Urinary bladder (tissue), 4 donors: ENCODE measurements at places on chromosomes 1 and 21. TPM values are rescaled to one million over a fixed set of nuclear protein-coding genes. Genes with fewer than 3 reads are reported as not detected.
A peak's percentile ranks its signal among the peaks of the same experiment; 100 is the strongest.

GRCh38 chr1:9321986-9322660 lies 29.4 kb downstream of the SPSB1 start:
- DNase-seq: no peak

DNA sequence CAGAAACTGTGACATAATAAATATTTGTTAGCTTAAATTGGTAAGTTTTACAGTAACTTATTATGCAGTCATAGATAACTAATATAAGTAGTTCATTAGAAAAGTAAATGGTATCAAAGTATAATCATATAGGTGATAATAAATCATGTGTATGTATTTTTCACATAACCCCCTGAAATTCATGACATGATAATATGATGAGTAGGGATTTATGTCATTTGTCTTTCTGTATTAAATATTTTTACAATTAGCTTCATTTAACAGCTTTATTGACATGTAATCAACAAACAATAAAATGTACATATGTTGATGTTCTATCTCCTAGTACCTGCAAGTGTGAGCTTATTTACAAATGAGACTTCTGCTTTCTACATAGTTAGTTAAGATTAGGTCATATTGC lies 9.8 kb upstream of the FCGR2A start:
- DNase-seq: no peak

- no peak for DNase-seq
Observed at GRCh38 chr1:174039027-174039426, 16.9 kb upstream of the RC3H1 start.

DNA sequence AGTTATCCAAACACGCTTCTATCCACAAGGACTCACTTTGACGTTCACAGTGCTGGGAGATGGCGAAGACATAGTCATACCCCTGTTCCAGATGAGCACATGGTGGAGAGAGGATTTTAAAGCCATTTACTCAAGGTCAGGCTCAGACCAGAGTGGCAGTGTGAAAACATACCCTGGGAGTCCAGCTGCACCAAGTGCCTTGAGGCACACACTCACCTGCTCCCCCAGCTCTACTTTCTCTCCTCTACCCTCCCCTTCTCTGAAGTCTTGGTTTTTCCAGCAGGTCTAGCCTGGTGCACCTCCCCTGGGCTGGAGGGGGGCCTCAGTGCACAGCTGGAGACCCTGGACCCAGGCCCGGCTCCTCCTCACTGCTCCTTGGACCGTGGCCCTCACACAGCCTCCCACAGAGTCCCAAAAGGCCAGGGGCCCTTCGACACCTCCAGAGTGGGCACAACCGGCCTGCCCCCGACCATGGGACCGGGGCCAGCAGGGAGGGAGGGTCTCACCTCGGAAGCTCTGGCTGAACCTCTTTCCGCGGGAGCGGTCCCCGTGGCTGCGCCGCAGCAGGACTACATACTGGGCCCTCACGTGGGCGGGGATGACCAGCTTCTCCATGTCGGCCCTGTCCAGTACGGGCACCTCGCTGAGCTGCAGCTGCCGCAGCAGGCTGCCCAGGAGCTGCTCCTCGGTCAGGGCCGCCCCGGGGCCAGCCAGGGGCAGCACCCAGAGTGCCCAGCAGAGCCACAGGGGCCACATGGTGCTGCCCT lies 452 bp downstream of the LEFTY2 start:
- no peak for DNase-seq

- DNase-seq: no peak
Observed at GRCh38 chr21:26195708-26196107, 25.1 kb upstream of the APP start.

- no peak for DNase-seq
Observed at GRCh38 chr1:158179301-158180041, 1.2 kb upstream of the CD1D start.

DNA sequence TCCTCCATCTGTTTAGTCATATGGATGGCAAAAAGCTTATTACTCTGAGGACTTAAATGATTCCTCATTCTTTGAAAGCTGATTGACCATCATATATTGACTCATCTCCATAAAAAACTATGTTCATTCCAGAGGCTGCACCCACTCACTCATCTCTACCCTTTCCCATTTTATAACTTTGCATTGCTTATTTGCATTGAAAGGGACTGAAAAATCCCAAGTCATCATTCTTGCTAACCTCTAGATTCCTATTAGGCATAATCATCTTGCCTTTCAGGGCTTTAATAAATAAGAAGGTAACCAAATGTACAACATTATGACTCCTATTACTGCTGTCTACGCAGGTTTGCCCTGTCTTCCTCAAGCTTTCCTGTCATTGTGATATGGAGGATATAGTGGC lies 1180.3 kb upstream of the B3GALT2 start:
- DNase-seq: no peak

DNA sequence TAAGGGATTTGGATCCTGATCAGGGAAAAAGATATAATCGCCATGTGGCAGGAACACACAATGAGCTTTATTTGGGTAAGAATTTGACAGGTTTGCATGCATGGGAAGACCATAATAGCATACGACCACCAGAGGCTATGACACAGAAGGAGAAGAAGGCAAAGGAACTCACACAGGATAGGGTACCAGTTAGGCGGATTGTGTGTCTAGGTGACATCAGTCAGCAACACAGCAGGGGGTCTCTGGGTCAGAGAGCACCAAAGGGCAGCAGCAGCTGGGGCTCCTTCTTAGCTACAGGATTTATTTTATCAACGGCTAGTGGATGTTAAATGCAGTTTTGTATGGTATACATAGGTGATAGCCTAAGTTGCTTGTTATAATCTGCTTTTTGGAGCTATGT lies 551.3 kb downstream of the KCNT2 start:
- no peak for DNase-seq

- DNase-seq: no peak
Observed at GRCh38 chr1:182713492-182713891, 29.1 kb upstream of the RGS8 start.

DNA sequence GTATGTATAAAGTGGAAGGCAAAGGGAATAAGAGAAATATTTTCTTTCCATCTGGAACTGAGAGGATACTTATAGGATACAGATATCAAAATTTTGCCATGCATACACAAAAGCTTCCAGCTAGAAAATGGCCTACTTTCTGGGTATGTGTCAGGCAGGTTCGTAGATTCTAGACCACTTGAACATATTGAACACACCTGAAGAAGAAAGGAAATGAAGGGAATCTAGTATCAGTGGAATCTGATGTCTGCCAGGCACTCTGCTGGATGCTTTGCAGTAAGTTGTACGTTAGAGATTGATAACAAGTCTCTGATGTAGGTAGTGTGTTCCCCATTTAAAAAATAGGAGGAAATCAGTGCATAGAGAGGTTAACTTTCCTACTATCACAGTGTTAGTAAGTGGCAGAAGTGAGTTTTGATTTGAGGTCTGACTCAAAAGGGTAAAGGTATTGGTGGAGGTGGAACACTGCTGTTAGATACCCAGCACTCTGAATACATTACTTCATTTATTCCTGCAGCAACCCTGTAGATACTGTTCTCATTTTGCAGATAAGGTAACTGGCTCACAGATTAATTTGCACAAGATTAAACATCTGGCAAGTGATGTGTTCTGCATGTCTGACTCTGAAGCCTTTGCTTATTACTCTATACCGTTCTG lies 3.0 kb downstream of the CAMSAP2 start:
- no peak for DNase-seq

DNA sequence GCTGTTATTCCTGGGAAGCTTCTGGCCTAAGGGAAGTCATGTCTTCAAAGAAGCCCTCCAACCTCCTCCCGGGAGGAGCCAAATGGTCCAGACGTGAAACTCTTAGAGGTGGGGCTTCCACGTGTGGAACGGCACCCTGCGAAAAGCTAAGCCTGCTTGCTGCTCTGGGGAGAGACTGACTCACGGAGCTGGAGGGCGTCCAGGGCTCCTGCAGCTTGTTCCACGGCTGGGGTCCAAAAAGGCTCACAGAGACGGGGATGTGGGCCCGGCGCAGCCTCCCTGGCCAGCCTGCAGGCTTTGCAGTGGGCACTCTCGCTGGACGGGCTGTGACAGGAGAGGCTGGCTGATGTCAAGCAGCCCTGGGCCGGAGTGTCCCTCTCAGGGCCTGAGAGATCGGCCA lies 105.1 kb downstream of the COLGALT2 start:
- DNase-seq: peak; percentile 40

- DNase-seq: no peak
Observed at GRCh38 chr21:42469272-42469671, 26.8 kb downstream of the RSPH1 start.

GRCh38 chr1:28097100-28097472 lies 8.7 kb upstream of the EYA3 start:
- no peak for DNase-seq

Gene SLC30A10
- polyA plus RNA-seq: not detected

Gene TEKT2
- polyA plus RNA-seq: 0.13 TPM

Gene ESPN
- polyA plus RNA-seq: 0.53 TPM

Gene DCDC2B
- polyA plus RNA-seq: not detected

Gene NDUFS2
- 100 TPM for polyA plus RNA-seq

Gene PCP4
- polyA plus RNA-seq: 725 TPM

Gene HSPA6
- polyA plus RNA-seq: 5.6 TPM

Gene PGLYRP4
- polyA plus RNA-seq: 0.10 TPM
